Foreskin keratinocyte (primary cell): ENCODE measurements at places on chromosomes 5 and 9. TPM values are rescaled to one million over a fixed set of nuclear protein-coding genes. Genes with fewer than 3 reads are reported as not detected.

The STPG3 gene
- polyA plus RNA-seq = not detected in 2 replicates

- DNase-seq = no peak
Observed at GRCh38 chr5:10731913-10732312, 29.1 kb downstream of the DAP start.

DNA sequence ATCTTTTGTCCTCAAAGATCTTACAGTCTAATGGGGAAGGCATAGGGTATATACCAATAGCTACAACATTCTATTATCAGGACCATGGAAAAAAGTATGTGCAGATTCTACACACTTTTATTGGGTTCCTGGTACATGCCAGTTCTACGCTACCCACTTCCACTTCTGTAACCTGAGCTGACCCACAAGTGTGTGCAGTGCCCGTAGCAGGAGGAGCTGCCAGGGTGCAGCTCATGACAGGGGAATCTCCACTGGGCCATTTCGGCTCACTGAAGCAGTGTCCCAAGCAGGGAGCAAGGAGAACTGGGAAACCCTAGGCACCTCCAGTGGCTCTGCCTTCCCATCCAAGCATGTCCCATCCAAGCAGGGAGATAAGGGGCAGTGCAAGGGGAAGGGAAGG lies 60.4 kb downstream of the FOXI1 start:
- no peak for DNase-seq

- DNase-seq = no peak
Observed at GRCh38 chr5:43063721-43064171, 23.6 kb upstream of the ANXA2R start.

GRCh38 chr9:71518045-71518827 lies 250.1 kb downstream of the CEMIP2 start:
- no peak for DNase-seq

- no peak for DNase-seq
Observed at GRCh38 chr9:12766357-12766756, 8.5 kb upstream of the LURAP1L start.

- DNase-seq = no peak
Observed at GRCh38 chr5:12313602-12314001, 409.4 kb upstream of the CTNND2 start.

GRCh38 chr5:65825408-65826328 lies 100.7 kb upstream of the ERBIN start:
- no peak for DNase-seq

The EPB41L4A gene
- 0.88 and 2.6 TPM in 2 replicates for polyA plus RNA-seq

DNA sequence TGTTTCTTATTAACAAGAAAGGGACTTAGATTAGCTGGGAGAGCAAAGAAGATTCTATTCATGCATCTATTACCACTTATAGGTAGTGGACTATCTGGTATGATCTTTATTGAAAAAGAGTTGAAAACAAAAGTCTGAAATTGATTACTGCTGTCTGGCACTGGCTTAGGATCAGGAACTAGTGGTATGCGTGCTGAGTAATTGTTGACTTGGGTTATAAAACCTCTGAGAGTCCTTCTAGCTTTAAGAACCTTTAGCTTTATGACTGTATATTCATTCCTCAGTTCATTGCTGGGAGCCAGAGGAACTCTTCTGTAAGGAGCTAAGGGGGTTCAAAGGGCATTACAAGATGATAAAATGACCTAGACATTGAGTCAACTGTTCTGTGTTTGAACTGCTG lies 7.6 kb downstream of the SLC1A1 start:
- no peak for DNase-seq

GRCh38 chr5:59091965-59092364 lies 509.1 kb downstream of the RAB3C start:
- no peak for DNase-seq

- DNase-seq = no peak
Observed at GRCh38 chr9:131757549-131757948, 17.7 kb upstream of the RAPGEF1 start.

DNA sequence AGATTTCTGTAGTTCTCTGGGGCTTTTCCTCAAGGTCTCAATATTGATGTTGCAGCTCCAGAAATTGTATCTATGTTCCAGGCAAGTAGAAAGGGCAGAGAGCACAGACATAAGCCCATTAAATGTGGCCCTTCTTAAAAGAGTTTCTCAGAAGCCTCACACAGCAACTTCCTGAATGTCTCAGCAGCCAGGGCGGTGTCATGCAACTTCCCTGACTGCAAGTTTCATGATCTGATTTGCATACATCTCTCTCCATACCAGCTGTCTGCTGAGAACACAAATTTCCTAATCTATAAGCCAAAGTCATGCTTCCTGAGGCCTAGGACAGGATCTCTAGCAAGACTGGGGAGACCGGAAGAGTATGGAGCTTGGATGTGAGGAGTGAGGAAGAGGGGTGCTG lies 13.0 kb downstream of the RGS7BP start:
- DNase-seq = no peak

The ADGRD2 gene
- polyA plus RNA-seq = 0.04 and 0.11 TPM in 2 replicates

DNA sequence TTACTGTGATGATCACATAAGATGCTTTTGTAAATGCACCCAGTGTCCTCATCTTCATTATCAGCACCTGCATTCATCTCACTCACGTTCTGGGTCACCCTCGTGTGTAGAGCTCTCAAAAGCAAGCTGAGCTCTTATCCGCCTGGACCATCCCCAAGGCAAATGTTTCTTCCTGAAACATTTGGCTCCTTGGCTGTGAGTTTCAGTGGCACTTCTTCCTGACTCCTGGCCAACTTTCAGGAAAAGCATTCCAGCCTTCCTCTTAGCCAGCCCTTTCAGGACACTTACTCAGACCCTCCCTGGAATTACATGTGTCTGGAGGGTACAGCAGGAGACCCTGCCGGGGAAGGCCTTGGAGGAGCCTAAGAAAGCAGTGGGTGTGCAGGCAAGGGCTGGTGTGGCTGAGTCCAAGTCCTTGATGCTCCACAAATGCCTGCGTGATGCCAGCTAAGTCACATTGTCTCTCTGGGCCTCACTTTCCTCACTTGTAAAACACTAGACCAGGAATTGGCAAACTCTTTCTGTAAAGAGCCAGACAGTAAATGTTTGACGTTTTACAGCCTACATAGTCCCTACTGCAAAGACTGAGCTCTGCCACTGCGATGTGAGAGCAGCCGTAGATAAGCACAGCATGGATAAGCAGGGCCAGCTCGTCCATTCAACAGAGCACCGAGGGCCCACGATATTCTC lies 72.1 kb downstream of the PDE6A start:
- DNase-seq = no peak

GRCh38 chr9:135939351-135940265 lies 21.6 kb downstream of the UBAC1 start:
- no peak for DNase-seq

- DNase-seq = no peak
Observed at GRCh38 chr9:86994231-86994630, 46.9 kb upstream of the GAS1 start.

GRCh38 chr9:137430723-137431415 lies 7.7 kb downstream of the NOXA1 start:
- DNase-seq = no peak

The PLAC8L1 gene
- 0.22 and 0.27 TPM in 2 replicates for polyA plus RNA-seq

DNA sequence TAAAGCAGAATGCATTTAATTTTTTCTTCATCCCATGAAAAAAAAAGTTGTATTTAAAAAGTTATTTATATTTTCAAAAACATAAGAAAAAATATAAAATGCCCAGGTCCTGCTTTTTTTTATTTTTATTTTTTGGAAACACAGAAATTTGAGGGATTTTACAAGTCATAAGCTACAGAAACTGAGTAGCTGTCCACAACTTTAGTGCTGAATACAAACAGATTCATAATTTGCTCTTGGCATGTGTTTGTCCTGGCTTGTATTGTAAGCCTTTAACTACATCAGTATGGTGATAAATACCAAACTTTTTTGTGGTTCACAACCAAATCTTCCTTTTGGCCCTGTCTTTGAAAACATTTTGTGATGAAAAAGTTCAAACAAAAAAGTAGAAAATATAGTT lies 7.5 kb upstream of the PLCXD3 start:
- DNase-seq = no peak

- DNase-seq = no peak
Observed at GRCh38 chr9:34220218-34220617, 41.4 kb downstream of the UBAP1 start.
